ENCODE measurements at places on chromosomes 6 and 20.

DNA sequence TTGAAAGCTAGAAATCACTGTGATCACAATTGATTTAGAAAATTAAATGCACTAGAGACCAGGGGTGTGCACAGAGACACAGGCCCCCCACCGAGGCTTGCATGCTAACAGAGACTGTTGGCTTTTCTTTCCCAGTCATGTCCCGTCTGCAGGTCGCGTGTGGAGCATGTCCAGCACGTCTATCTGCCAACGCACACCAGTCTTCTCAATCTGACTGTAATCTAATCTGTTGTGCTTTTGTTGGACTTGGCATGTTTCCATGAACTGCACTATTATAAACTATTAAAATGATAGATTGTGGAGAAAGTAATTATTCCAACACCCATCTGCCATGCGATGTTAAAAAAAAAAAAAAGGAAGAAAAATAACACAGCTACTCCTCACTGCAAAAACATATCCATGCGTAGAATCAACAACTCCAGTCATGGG lies 17.7 kb downstream of the MYLIP start:
- DNase-seq = no peak

DNA sequence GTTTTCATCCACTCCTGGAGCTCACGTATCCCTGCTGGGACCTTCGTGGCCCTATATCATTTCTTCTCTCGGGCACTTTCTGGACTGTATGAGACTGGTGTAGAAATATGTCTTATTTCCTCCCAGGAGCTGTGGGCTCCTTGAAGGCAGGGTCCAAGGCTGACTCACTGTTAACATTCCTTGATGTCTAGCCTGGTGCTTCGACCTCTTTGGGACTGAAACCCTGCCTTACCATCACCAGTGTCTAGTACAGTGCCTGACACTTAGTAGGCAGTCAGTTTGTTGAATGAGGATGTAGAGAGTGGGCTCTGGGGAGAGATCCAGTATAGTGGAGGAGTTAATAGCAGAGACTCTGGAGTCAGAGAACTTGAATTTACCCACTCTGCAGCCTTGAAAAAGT lies 23.6 kb downstream of the POFUT1 start:
- DNase-seq = no peak

DNA sequence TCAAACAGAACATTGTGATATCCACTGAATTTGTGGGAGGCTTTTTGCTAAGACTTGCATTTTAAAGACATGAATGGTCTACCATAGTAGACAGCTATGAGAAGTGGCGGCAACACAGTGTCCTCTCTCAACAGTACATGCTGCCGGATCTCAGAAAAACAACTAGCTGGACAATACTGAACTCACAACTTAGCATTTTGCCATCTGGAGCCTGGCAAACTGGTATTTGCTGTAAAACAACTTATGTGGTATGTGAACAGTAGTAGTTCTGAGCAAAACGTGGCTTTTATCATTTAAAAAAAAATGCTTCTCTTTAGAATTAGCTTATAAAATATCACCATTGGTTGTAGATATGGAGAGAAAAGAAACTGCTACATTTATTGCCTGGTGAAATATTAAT lies 3.3 kb upstream of the PXDC1 start:
- no peak for DNase-seq

GRCh38 chr20:7770046-7770445 lies 170.2 kb downstream of the HAO1 start:
- no peak for DNase-seq

DNA sequence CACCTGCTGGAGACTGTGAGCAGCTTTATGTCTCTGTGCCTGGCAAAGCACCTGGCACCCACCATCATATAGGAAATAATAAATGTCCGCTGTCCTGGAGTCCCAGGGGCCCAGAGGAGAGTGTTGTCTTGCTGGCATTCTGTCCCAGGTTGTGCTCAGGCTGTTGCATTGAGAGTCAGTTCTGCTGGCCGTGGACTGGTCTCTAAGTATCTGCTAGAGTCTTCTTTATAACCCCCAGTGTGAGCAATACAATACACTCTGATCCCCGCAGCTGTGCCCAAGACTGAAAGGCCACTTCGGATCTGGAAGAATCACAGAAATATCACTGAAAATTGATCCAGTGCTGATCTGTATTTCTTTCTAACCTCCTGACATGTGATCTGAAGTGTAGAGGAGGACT lies 38.3 kb upstream of the HINT3 start:
- no peak for DNase-seq

- no peak for DNase-seq
Measured at GRCh38 chr20:41690702-41691101, 72.5 kb upstream of the CHD6 start.

DNA sequence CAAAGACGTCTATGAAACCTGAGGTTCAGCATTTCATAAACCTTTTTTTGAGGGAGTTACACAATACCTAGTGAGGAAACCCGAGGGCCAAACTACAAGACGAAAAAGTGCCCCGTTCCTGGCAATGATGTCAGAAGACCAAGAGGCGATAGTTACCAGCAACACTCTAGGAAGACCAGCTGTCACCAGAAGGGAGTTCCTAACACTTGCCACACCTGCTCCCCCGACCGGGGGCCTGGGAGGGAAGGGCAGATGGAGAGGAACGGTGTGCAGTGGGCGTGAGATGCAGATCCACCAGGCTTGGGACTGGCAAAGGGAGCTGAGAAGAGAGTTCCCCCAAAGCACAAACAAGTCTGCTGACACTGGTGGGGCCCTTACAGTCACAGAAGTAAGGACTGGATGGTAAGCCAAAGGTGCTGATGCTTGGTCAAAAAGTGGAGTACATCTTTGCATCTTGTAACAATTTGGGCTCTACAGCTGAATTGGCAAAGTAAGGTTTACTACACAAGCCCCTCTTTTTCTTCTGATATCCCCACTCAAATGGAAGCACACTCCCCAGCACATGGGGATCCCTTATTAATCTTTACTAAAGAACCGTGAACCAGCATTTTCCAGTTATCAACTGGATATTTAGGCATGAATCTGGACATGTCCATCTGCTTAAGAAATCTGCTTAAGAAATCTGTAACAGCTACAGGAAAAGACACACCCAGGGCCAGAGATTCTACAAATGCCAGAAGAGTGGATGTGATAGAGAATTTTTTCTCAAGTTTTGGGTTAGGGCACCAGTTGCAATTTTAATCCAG lies 38.5 kb downstream of the PANK2 start:
- DNase-seq = peak; percentile 19

DNA sequence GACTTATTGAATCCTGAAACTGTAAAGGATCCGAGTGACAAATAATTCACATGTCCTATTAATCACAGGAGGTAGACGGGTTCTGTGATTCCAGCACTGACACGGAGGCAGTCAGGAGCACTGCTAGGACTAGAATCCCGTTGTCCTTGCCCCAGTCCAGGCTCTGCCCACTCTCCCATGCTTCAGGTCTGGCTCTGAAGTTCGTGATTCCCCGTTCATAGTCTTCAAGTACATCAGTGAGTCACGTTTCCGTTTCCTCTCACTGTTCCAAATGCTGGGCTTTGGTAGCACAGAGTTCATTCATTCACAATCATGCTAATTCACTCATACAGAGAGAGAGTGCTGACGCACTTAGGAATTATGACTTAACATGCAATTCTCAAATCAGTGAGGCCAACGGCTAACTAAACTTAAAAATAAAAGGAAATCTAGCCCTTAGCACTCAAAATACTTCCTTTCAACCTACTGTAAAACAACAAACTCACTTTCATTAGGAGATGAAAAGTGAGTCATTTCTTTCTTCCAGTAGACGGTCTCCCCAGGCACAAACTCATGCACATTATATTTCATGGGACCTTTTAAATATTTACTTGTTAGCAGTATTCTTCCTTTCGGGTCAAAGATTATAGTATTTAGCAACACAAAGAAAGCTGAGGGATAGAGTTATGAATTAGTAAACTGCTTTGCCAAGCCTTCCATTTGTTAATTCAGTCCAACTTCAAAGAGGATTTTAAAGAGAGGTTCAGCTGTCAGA lies 94.0 kb upstream of the NHSL1 start:
- peak; percentile 54 for DNase-seq

- no peak for DNase-seq
Measured at GRCh38 chr6:136782021-136782770, 10.1 kb downstream of the MAP3K5 start.

- DNase-seq = no peak
Measured at GRCh38 chr20:51697096-51697826, 70.9 kb downstream of the ATP9A start.

DNA sequence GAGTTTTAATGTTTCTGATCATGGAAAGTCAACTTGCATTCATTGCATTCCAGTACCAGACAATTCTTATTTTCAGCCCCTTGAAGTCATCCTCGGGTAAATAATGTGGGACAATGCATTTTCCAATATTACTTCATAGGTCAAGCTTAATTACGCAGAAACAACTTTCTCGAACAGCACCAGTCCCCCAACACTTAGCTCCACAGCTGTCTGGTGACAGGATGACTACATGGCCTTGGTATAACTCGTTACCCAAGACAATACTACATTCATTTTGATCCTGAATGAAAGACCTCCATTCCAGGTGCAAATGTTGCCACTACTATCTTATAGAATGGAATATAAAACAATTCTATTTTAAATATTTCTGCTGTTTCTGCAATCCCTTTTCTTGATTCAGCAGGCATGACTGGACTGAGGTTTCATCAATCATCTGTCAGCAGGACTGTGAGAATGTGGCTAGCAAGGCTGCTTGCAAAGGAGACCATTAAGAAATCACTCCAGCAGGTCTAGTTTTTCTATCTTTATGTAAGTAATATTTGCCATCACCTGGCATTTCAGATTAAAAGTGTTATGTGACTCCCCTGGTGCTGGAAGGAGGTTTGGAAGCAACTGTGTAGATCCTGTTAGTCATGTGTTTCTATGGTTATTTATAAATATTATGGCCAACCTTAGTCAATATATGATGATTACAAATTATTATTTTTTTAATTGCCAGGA lies 147.9 kb downstream of the HAO1 start:
- no peak for DNase-seq

DNA sequence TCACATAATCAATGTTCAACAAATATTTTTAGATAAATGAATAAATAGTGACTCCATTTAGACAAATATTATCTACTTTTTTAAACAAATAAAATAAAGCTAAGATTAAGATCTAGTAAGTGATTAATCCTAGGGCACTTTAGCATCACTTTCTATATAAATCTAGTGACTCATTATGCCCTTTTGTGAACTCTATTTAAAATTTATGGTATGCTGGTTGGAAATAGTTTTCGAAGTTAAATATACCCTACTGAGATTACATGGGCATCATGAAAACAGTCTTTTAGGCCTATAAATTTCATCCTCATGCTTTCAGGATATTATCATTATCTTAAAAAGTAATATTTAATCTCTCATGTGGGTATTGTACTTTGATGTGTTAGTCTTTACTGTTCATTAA lies 140.4 kb upstream of the UFL1 start:
- DNase-seq = no peak

DNA sequence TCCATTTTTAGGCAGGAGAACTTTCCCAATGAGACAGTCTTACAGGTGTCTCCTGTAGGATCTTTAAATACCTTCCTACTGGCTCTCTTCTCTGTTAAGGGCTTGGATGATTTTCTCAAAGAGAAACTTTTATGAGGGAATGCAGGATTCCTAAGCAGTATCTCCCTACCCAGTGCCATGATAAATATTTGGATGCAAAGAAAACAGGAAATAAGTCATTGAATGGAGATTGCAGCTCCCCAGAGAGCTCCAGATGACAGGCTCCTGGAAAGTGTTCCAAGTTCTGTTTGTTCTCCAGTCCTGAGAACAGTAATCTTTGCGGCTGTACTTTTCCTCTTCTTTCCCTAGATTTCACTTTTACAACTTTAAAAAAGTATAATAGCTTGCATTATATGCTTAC lies 2.4 kb upstream of the SCGN start:
- no peak for DNase-seq
